ENCODE measurements at places on chromosomes 12 and 14. TPM values are rescaled to one million over a fixed set of nuclear protein-coding genes. Genes with fewer than 3 reads are reported as not detected.

GRCh38 chr12:18683327-18684013, 54.3 kb downstream of the PLCZ1 start:
- DNase-seq, result no peak

DNA sequence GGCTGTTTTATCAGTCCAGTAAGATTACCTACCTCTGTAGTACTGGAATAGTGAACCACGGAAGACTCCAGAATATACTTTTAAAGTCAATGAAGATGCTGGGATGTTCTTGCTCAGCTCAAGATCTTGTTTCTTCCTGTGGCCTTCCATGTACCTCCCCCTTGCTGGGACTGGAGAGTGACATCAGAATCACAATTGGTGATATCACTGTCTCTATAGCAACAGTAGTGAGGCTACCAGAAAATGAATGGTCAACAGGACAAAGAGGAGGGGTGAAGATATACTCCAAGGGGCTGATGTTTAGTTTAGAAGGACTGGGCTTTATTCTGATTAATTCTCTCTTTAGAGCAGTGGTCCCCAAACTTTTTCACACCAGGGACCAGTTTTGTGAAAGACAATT, 3.8 kb downstream of the AKAP3 start:
- no peak for DNase-seq

DNA sequence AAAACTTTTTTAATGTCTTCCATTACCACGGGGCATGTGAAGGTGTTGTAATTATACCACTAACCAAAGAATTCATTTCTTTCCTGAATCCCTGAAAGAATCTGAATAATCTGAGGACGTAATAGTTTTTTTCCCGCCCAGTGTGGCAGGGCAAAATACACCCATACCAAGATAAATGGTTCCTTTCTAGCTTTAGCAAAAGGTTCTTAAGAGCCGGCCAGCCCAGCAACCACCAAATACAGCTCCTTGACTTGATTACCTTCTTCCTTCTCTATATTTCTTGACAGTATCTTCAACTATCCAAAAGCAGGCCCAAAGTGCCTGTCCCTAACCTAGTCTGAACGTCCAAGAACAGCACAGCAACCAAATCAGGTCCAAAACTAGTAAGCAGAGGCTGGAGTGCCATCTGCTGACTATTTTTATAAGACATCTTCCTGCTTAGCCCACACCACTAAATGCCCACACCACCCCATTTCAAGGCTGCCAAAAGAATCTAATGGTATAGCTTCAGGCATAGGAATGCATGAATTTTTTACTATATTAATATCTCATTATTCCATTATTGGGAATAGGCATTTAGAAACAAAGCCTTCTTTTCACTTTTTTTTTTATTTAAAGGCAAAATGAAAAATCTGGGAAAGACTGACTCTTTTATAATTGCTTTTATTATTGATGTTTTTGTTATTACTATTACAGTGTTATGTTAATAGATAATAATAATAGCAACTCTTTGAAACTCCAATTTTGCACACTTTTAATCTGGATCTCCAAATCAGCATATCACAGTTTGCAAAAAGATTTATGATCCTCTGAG, 524.4 kb downstream of the MED13L start:
- DNase-seq, result no peak

- no peak for DNase-seq
These were observed 3.6 kb downstream of the NXPH4 start for GRCh38 chr12:57219993-57220754.

DNA sequence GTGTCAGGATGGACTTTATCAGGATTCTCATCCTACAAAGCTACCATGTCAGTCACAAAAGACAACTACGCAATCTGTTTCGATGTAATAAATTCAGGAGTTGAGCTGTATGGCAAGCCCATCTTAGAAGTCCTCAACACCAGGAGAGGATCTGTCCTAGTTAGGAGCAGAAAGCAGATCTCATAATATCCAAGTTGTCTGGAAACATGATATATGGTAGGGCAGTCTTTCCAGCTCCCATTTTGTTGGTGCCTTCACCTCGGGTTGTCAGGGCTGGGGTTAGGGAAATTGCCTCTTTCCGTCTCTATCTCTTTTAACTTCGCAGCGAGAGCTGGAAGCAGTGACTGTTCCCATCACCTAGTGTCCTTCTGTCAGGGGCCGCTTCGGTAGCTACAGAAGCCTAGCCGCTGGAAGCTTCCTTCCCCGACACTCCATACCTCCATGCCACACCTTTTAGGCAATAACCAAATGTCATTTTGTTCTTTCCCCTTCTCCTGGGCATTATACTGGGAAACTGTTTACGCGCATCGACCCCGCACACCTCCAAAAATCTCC, 1.4 kb downstream of the NIN start:
- DNase-seq, result no peak

- DNase-seq, result no peak
These were observed 27.2 kb upstream of the VSX2 start for GRCh38 chr14:74211945-74212580.

GRCh38 chr12:118377884-118378470, 1.6 kb downstream of the SUDS3 start:
- DNase-seq, result peak; percentile 60

- no peak for DNase-seq
These were observed 31.5 kb downstream of the EPS8 start for GRCh38 chr12:15757553-15758255.

- no peak for DNase-seq
These were observed 291.3 kb upstream of the ATP2B1 start for GRCh38 chr12:89999699-90000505.

- DNase-seq, result no peak
These were observed 60.7 kb downstream of the GALNT8 start for GRCh38 chr12:4780641-4781611.

GRCh38 chr12:112716099-112717093, 75.2 kb upstream of the RPH3A start:
- no peak for DNase-seq

GRCh38 chr12:57549909-57550640, at the start of gene KIF5A:
Gene KIF5A (plus strand): TSS chr12:57550044. CDS start chr12:57550272, 228 bp downstream.
- peak; percentile 34 for DNase-seq

DNA sequence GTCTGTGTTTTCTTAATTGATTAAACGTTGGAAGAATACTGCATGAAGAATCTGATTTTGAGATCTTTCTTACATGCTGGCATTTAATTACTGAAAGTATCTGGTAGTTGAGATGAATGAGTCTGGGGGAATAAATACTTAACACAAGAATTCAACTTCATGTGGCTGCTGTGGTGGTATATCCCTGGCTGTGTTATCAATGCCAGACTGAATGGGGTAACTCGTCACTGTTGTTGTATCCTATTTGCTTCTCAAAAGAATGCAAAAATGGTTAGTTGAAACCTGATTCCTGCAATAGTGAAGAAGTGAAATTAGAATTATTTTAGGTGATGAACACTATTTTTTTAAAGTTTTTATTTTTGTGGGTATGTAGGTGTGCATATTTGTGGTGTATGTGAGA, 72.5 kb downstream of the HMGA2 start:
- no peak for DNase-seq

DNA sequence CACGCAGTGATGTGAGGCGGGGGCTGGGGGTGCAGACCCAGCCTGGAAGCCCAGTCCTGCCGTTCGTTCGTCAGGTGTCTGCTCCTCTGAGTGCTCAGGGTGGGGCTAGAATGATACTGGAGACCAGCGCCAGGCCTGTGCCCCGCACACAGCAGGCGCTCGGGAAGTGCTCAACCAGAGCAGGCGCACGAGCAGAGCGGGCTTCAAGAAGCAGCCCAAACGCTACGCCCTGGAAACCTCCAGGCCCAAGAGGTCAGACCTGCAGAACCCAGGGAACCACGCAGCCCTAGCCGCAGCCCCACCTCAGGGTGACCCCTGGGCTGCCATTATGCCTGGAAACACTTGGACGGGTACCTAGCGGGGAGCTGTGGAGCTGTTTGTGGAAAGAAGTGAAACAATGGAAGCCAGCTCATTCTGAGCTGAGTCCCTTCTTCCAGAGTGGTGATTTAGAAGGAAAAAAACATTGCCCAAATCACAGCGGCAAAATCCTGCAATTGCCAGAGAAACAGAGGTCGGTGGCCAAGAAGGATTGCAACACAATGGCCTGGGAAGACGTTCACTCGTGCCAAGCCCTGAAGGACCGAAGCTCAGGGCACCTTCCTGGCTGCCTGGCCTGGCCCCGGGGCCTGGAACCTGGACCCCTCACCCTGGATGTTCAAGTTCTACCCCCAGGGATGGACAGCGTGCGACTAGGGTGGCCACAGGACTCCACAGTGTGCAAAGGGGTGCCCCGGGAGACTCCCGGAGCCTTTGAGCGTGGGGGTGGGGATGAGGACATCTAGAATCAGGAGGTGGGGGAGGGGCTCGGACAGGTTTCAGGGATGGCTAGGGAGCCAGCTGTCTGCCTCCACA, 40.4 kb upstream of the DIO3 start:
- DNase-seq, result no peak

DNA sequence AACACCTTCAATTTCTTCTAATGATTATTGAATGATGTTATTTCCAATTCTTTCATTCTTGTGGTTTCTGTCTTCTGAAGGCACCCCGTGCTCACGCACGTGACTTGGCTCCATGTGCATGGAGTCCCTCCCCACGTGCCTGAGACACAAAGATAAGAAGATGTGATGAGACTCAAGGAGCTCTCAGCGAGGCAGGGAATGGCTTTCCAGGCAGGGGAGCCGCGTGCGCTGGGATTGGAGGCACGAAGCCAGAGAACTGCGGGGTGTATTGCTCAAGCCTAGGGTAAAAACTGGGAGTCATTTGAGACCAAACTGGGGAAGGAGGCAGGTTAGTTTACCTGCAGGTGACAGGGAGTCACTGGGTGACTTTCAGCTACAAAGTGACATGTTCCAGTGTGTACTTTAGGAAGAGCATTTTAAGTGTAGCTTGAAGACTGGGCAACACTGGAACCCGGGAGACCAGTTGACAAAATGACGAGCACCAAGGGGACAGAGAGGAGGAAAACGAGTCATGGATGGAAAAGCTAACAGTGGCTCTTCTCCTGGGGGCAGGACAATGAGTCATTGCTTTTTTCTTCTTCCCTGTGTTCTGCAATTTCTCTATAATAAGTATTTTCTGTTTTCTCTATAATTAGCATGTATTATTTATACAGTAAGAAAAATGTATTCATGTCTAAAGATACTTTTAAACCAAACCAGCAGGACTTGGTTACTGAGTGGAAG, 311.7 kb upstream of the FKBP4 start:
- no peak for DNase-seq

GRCh38 chr12:53492830-53493609, 6.2 kb downstream of the MAP3K12 start:
- DNase-seq, result peak; percentile 94

DNA sequence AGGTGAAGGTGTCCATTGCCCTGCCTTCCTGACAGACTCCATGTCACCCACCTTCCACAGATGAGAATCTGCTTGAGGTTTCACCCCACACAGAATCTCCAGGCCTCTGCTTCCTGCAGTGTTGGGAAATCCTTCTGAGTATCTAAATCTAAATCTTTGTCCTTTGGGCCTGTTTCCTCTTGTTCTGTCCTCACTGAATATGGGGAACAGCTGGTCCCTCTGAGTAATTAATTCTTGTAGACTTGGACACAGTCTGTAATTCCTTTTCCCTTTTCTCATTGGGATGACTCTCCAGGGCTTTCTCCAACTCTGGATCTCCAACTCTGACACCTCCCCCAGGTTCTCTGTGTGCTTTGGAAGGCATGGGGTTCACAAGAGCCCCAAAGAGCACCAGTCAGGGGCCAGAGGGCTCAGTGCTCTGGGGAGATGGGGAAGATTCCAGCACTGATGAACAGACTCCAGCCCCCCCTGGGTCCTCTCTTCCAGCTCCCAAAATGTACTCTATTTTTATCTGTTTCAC, 2.3 kb upstream of the ACVRL1 start:
- no peak for DNase-seq

GRCh38 chr12:71239731-71240130, 81.9 kb upstream of the TSPAN8 start:
- no peak for DNase-seq

DNA sequence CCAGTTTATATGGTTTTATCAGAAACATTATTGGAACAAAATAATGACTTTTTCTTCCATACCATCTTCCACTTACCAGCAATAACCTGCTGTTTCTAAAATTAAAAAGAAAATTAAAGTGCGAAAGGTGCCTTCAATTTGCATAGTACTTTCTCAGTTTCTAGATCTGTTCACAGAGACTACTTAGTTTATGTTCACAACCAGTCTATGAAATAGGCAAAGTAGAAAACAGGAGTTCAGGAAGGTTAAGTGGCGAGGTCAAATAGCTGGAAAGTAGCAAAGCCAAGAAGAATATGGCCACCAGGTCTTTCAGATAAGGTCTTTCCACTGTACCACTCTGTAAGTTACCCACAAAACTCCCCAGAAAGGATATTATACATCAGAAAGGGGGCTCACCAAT, 63.3 kb downstream of the BMP4 start:
- DNase-seq, result no peak

Gene TPPP2
- total RNA-seq, result not detected

Gene AICDA
- total RNA-seq, result not detected

Gene CD69
- not detected for total RNA-seq

Gene RIPK3
- 0.62 TPM for total RNA-seq

Gene ANKS1B
- 10.1 TPM for total RNA-seq

Gene PPTC7
- total RNA-seq, result 15.1 TPM

Gene GNB3
- total RNA-seq, result 7.0 TPM

Gene MGP
- total RNA-seq, result not detected

Data from progenitor cell of endocrine pancreas (in vitro differentiated cells).